CD4-positive, alpha-beta T cell treated with Interleukin-17A for 1 hour (primary cell): ENCODE measurements at places on chromosomes 7 and 10.
A peak's percentile ranks its signal among the peaks of the same experiment; 100 is the strongest.

- no peak for DNase-seq
Measured at GRCh38 chr10:102102421-102102820, 17.7 kb downstream of the LDB1 start.

DNA sequence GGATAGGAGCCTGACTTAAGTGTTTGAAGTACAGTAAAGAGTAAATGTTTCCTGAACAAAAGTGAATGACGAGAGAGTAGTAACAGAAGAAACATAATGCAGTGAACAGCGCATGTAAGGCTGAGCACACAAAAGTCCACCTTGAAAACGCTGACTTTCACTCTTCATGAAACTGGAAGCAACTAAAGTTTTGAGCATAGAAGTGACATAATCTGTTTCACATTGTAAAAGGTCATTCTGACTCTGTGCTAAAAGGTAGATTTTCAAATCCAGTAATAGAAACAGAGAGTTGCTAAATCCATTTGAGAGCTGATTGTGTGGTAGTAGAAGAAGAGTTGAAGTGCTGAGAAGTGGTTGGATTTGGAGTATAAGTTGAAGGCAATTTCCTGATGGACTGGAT lies 1037.0 kb downstream of the CNTNAP2 start:
- no peak for DNase-seq

DNA sequence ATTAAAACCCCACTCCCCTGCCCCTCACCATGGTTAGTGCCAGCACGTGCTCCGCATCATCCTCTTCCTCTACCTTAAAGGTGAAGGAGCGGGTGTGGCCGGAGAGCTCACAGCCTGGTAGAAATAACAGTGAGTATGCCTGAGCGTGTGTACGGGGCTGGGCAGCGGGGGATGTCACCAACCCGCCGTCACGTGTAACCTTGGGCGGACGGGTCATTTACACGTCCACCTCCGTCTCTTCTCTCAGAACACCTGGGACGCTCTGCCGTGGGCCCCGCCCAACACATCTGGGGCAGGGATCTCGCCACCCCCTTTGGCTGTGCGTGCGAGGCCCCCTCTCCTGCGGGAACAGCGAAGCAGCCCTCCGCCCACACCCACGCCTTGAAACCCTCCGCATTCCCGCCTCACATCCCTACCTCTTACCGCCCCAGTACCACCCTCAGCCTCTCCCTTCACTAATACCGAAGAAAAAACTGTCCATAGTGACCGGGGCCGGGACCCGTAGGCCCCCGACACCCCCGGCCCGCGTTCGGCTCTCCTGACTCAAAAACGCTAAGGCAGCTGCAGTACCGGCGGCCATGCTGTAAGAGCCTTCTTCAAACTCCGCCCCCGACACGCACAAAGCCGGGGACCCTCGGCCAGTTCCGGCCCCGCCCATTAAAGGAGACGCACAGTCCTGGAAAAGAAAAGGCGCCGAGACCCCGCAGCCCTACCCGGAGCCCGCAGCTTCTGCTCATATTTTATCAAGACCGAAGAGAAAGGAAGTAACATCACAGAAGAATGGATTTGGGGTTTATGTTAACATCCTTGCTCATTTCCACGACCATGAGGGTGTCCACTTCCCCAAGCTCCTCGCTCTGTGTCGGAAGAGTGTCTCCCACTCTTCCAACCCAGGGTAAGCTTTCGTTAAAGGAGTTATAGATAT lies at the start of gene NPM3:
TSS of gene NPM3 (minus strand) at position 636 of the 925 bp plus-strand sequence. CDS start at position 580, 56 bp downstream.
- DNase-seq: peak; percentile 80

GRCh38 chr10:73908853-73909539 lies 1.9 kb upstream of the PLAU start:
- DNase-seq: peak; percentile 53

- DNase-seq: peak; percentile 39
Measured at GRCh38 chr7:76507723-76508406, 2.5 kb upstream of the UPK3B start.

DNA sequence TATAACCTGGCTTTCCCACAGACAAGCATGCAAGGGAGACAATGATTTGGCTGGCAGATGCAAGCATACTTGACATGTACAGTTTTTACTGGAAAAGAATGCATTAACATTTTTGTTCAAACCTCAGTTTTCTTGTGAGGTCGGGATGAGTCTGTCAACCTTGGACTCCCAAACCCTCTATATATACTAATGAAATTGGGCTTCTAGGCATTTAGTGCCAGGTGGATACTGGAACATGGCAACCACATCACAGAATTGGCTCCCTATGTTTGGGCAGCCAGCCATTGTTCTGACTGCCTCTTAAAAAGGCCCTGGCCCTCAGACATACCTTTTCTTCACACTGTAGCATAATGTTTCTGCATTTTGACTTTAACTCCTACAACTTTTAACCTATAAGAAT lies 39.1 kb downstream of the CDK6 start:
- no peak for DNase-seq

DNA sequence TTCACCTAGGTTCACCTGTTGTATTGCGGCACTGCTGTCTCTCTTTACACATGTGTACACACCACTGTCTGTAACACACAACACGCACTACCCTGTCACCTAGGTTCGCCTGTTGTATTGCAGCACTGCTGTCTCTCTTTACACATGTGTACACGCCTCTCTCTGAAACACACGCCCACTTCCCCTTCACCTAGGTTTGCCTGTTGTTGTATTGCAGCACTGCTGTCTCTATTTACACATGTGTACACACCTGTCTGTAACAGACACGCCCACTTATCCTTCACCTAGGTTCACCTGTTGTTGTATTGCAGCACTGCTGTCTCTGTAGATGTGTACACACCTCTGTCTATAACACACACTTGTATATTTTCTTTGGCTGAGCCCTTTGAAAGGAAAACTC lies 51.5 kb downstream of the WDR37 start:
- DNase-seq: no peak

- no peak for DNase-seq
Measured at GRCh38 chr7:95690367-95690947, 81.9 kb upstream of the DYNC1I1 start.

DNA sequence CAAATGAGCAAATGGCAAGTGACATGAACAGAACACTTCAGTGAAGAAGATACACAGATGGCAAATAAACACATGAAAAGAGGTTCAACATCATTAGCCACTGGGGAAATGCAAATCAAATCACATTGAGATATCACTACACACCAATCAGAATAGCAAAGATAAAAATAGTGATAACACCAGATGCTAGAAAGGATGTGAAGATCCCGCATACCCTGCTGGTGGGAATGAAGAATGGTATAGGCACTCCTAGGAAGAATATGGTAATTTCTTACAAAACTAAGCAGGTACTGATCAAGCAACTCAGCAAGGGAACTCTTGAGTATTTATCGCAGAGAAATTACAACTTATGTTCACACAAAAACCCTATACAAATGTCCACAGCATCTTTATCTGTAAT lies 11.2 kb downstream of the LAMB4 start:
- DNase-seq: no peak

- no peak for DNase-seq
Measured at GRCh38 chr7:144531181-144531580, 127.7 kb upstream of the NOBOX start.

DNA sequence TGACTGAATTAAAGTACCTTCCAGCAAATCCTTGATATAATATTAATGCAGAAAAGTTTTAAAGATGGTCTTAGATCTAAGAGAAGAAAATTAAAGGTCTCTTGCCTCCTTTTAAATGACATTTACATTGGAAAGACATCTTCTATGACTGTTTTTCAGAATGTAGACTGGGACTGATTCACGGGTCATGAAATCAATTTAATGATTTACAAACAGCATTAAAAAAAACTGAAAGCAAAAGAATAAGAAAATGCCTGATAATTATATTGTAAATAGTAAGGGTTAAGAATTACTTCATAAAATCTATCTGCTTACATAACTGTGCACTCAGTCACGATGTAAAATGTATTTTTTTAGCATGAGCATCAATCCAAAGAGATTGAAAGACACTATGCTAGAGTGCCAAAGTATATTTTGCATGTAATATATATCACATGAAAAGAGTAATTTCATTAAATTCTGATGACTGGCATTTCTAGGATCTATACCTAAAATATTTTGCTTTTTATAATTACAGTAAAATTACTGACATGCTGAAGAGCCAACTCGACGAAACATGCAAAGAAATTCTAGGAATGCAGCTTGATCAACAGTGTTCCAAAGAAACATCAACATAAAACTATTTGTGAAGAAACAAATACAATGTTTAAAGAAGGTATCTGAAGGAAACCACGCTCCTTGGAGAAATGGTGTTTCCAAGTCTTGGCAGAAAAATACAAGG lies 35.1 kb downstream of the RTKN2 start:
- DNase-seq: no peak

DNA sequence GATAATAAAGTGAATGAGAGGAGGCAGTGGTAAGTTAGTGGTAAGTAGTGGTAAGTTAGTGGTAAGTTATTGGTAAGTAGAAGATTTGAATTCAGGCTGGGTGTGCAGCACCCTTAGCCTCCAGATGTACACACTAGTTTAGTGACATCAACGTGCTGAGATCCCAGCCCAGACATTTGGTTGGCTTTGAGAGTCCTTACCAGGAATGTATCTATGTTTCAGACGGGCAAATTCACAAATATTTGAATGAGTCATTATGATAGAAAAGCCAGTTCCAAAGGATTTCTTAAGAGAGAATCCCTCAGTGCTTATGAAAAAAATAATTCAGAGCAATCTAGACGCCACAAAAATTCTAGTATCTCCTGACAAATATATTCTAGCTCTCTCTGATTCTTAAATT lies 70.0 kb downstream of the ARL4A start:
- no peak for DNase-seq

- DNase-seq: no peak
Measured at GRCh38 chr10:77671594-77672252, 34.1 kb upstream of the KCNMA1 start.
